ENCODE measurements at places on chromosomes 3 and 15.

- no peak for DNase-seq
Observed at GRCh38 chr15:100201376-100202280, 140.1 kb downstream of the ADAMTS17 start.

DNA sequence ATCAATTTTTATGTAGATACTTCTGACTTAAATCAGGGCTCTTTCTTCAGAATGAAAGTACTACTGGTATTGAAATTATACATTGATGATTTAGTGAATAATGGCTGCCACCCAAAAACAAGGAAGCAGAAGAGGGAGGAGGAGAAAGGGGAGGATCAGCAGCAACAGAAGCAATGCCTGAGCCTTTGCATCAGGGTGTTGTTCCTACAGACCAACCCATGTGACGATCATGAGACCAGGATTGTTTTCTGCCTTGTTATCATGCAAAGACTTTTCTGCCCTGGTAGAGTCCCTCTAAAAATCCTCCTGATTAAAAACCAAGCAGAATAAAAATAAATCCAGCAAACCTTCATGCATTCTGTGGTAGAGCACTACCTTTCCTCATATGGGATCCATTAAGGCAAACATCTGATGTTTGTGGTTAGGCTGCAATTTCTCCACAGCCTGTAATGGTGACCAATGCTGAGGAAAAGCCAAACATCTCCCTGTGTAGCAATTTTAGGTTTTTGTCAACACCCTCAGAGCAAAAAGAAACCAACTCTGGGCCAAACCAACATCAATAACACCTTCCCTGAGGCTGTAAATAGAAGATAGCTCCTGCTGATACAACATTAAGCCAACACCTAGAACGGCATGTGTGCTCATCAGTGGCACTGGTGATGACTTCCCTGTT, 191.7 kb downstream of the ATP8B4 start:
- DNase-seq = no peak

GRCh38 chr15:33852570-33852969, 115.7 kb upstream of the CHRM5 start:
- DNase-seq = no peak

DNA sequence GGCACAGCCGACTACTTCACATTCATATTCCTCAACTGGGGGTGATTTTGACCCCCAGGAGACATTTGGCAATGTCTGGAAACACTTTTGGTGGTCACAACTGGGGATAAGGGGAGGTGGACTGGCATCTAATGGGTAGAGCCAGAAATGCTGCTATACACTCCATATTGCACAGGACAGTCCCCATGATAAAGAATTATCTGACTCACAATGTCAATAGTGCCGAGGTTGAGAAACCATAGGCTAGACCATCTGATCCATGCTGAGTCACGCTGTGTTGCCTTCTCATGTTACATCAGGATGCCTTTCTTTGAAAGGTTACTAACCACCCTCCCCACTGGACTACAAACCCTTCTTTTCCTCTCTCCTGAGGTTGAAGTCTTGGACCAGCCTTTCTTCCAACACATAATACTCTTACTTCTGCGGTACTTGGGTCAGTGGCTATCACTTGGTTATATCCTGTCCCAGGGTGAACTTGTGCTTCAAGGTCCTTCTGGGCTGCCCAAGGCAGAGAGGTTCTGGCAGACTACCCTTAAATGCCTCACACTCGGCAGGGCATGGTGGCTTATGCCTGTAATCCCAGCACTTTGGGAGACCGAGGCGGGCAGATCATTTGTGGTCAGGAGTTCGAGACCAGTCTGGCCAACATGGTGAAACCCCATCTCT, 68.8 kb downstream of the CTNNB1 start:
- no peak for DNase-seq

DNA sequence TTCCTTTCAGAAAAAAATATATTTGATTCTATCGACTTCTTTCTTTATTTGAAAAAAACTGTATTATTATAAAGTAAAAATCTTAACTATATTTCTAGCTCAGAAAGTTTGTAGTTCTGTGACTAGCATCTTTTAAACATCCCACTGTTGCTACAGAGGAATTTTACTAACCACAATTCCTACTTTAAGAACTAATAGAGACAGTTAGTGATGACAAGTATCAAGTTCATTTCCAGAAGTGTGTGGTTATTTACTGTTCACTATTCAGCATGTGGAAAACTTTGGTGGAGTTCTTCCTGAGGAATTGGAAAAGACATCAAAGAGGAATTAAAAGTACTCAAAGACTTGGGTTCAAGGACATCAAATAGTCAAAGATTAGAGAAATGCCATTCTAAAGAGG, 524.1 kb upstream of the CBLB start:
- DNase-seq = no peak

GRCh38 chr15:31169558-31169957, 68.0 kb upstream of the TRPM1 start:
- DNase-seq = no peak

- no peak for DNase-seq
Observed at GRCh38 chr3:73451301-73451944, 173.3 kb downstream of the PDZRN3 start.

DNA sequence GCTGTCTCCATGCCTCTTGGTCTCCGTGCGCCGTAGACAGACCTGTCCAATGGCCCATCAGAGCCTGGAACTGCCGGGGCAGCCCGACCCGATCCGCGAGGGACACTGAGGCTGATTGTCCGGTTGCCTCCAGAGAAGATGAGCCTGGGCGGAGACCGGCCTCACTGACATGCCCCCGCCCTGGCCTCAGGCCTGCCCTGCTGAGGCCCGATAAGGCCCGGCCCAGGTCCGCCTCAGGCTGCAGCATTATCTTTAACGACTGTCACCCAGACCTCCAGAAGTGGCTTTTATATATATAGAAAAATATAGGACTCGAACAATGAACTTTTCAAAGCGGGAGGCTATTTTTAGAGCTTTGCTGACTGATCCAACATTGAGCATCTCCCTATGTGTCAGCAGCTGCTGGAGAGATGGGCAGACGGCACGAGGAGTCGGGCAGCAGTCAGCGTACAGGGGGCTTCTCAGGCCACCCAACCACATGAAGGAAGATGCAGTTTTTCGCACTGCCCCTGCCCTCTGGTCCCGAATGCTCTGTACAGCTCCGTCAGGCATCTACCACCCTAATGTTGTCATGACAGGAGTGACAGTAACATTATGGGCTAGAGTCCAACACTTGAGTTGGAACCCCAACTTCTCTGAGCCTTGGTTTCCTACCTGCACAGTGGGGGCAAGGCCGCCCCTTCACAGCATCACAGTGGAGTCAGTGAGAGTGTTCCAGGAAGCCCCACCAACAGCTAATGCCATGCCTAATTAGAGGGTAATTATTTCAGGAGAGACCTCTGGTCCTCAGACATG, 112.0 kb upstream of the RPL32 start:
- no peak for DNase-seq

GRCh38 chr3:16875876-16876550, 8.7 kb upstream of the PLCL2 start:
- DNase-seq = no peak

GRCh38 chr3:112086875-112087524, 811 bp downstream of the C3orf52 start:
- no peak for DNase-seq
